CD8-positive, alpha-beta T cell (primary cell): ENCODE measurements at places on chromosomes 1 and 21.

DNA sequence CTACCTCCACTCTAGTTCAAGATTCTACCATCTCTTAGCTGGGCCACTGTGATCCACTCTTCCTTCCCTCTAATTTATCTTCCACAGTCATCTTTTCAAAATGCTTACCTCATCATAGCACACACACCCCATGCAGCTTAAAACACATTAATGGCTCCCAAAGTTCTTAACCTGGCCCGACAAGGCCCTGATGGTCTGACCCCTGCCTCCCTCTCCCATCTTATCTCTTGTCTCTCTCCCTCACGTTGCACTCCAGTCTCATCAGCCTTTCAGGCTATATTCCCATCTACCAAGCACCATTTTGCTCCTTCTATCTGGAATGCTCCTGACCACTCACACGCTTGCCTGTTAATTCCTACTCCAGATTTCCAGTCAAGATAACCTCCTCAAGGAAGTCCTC, 2.5 kb upstream of the ZBTB8A start:
- DNase-seq, result no peak

DNA sequence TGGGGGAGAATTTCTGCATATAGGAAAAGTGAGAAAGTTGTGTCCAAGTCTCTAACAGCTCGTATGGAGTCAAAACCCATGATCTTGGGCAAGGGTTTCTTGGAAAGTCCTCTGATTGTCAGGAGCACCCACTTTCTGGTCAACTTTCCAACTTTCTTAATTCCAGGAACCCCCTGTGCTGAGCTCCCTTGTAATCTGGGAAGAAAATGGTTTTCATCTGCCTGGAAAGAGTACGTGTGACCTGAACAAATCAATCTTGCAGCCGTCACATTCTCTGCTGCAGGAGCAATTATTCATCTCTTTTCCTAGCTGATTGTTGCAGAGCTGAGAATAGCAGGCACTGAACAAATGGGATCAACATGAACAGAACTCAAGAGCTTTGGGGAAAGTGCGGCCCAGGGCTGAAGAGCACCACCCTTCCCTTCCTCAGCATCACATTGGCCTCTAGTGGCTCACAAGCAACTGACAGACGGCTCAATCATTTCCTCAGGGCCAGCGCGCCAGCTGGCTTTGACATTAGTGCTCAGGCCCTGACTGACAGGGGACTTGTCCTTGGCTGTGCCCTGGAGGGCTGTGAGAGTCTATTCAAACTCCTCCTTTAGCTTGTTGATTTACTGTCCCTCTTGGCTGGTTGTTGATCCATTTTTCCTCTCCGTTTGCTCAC, 295.2 kb downstream of the HLX start:
- no peak for DNase-seq

DNA sequence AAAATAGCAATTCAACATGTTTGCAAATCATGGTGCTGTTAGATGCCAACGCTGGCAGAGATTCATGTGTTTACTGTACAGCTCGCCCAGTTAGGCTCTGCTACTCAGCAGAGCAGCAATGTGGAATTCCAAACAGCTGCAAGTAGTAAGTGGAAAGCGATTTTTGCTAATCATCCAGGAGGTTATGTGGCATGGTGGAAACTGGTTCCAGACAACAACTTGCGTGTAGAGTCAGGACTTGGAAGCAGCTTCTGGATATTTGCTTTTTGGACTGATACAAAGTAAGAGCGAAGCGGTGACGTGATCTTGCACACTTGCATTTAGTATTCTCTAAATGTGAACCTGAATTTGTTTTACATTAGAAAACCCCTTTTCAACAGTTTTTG, 27.1 kb upstream of the HHAT start:
- no peak for DNase-seq

DNA sequence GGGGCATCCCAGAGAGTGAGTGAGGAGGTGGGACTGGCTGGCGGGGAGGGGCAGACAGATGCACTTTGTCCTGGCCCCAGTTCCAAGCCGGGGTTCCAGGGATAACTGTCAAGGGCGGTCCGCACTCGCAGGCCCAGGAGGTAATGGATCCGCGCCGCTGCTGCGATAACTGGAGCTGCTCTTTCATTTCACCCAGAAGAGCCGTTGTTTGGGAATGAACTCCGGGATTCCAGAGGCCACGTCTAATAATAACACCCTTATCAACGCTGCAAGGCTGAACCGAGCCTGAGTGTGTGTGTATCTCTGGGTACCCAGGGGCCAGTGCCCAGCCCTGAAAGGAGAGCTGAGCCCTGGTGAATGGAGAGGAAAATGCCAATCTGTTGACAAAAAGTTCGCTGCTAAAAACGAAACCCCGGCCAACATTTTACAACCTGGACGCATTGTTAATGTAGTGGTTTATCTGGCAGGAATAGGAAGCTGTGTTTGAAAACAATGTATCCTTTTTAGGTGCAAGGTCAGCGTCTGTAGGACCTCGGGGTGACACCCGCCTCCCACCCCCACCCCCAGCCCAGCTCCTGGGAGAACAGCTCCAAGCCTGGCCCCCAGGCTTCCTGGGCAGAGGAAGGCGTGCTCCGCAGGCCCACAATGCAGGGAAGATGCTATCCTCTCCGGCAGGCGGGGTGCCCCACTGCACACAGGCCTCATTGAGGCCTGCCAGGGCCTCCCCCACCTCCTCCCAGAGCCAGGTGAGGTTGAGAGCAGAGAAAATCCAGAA, 119.7 kb downstream of the PROX1 start:
- no peak for DNase-seq

GRCh38 chr1:178254433-178254832, 160.5 kb downstream of the RASAL2 start:
- DNase-seq, result no peak

DNA sequence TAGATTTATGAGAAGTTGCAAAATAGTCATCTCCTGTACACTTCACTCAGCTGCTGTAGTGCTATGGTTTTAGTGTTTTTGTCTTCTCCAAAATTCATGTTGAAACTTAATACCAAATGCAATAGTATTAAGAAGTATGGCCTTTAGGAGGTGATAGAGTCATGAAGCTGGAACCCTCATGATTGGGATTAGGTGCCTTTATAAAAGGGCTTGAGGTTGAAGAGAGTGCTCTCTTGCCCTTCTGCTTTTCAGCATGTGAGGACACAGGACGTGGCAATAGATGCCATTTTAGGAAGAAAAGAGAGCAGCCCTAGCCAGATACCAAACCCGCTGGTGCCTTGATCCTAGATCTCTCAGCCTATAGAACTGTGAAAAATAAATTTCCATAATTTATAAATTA, 87.6 kb downstream of the CTH start:
- DNase-seq, result no peak

DNA sequence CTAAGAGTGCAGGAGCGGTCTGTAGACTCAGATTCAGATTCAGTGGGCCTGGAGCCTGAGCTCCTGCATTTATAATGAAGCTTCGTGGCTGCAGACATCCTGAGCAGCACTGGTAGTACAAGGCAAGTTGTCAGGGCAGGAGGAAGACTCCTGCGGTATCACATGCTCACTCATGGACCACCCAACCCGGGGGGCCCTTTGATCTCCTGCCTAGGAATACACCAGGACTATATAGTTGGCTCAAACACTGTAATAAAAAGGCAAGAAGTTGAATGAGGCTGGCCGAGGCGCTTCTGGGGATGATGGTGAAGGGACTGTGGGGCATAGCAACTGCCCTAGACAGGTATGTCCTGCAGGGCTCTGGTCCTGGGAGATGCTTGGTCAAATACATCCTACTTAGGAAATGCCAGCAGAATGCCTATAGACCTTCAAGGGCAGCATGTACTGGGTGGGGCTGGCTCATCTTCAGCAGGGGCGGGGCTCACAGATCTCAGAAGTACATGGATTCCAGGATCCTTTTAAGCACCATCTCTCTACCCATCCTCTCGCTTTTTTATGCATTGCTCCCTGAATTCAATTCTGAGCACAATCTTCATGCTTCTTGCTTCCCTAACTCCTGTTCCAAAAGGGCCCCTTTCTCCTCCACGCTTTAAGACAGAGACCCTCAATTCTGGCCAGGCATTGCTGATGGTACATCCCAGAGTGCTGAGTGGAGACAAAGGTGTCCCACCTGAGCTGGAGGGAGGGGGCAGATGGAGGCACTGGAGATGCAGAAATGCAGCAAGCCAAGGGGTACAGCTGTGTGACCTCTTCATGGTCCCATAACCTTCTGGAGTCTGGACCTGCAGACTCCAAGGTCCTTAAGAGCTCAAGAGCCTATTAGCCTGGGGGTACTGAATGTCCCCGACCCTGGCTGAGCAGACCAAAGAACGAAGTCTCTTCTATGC, 2.1 kb upstream of the RAP1GAP start:
- DNase-seq, result no peak

DNA sequence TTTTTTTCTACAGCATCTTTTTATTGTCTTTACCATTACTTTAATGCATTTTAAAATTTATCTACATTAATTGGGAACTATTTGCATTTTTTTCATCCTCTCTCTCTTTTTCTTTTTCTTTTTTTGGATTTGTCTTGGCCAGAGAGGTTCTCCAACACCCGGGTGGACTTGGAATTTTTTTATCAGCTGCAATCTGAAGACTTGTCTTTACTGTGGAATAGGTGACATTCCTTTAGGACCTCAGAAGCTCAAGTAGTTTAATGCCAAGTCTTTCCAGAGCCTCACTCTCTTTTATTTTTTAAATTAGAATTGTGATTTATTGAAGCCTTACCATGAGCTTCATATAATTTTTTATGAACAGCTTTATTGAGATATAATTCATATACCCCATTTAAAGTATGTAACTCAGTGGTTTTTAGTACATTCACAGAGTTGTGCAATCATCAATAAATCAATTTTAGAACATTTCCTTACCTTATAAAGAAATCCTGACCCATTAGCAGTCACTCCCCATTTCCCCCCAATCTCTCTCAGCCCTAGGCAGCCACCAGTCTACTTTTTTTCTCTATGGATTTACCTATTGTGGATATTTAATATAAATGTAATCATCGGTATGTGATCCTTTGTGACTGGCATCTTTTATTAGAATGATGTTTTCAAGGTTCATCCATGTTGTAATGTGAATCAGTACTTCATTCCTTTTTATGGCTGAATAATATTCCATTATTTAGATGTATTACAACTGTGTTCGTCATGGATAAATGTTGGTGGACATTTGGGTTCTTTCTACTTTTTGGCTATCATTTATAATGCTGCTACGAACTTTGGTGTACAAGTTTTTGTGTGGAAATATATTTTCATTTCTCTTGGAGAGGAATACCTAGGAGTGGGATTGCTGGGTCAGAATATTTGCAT, 6.2 kb downstream of the TUFT1 start:
- no peak for DNase-seq

GRCh38 chr1:34975771-34976170, 9.4 kb downstream of the TMEM35B start:
- DNase-seq, result no peak

DNA sequence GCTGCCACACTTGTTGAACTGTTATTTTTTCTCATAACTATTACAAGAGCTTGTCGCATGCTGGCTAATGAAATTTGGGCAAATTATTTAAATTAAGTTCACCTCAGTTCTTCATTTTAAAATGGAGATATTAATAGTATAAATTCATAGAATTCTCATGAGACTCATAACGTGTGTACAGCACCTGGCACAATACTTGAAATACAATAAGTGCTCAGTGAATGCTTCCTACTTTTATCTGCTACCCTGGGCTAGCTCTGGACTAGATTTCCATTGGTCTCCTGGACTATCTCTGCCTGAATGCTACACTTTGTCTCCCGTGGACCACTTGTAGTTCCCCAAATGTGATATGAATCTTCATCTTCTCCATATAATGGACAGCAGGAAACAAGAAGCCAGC, 919 bp downstream of the SLAMF6 start:
- DNase-seq, result no peak
